Posterior cingulate gyrus (tissue), 11 donors: ENCODE measurements at places on chromosomes 5 and 9.

DNA sequence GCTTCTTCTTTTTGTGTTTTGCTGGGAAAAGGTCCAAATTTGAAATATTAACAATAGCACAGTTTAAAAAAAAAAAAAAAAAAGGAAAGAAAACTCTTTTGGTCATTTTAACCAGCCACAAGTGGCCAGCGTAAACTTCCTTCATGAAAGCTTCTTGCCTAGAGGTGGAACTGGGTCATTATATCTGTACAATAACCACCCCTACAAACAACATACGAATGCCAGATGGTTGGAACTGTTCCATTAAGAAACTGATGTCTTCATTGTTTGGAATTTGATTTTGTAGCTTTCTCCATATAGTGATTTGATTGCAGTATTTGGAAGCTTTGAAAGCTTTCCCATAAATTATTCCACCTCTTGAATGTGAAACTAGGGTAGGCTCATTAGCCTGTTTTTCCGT is 18.3 kb upstream of the LPAR1 start:
- no peak for DNase-seq

DNA sequence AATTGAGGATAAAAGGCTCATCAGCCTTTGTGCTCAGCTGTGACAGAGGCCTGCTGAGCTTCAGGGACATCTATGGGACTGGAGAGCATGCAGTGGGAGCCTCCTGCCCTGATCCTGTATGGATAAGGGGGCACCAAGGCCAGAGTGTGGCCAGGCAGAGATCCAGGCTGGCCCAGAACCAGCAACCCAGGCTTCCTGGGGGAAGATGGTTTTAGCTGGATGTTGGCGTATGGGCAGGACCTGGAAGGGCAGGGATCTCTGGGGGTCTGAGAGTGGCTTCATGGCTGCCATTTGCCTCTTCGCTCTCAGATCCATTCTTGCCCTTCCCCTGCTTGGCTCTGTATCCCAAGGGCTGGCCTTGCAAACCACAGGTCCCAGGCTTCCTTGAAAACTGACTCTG is 169.9 kb downstream of the MACROH2A1 start:
- DNase-seq = no peak

GRCh38 chr5:160235731-160236130 is 6.4 kb downstream of the FABP6 start:
- DNase-seq = no peak

DNA sequence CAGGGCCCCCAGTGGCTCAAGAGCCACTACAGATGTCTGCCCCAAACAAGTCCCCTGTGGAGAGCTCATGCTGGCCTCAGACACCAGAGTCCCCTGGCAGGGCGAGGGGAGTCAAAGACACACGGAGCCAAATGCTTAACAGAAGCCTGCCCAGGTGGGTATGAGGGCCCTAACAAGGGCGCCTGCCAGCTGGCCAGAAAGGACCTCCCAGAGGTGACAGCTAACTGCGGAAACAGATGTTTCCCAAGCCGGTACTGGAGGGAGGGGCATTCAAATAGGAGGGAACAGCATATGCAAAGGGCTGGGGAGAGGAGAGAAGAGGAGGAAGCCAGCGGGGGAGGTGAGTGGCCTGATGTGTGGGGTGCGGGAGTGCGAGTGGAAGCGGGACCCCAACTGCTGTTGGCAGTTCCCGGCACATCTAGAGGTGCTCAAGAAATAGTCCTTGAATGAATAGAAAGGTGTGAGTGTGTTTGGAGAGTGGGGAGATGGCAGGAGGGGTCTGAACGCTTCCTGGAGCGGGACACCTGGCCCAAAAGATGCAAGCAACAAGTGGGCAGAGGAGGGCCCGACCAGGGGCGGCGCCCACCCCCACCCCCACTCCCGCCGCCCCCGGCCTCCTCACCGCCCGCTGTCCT is 824 bp downstream of the MXD3 start:
- peak; percentile 62 for DNase-seq

DNA sequence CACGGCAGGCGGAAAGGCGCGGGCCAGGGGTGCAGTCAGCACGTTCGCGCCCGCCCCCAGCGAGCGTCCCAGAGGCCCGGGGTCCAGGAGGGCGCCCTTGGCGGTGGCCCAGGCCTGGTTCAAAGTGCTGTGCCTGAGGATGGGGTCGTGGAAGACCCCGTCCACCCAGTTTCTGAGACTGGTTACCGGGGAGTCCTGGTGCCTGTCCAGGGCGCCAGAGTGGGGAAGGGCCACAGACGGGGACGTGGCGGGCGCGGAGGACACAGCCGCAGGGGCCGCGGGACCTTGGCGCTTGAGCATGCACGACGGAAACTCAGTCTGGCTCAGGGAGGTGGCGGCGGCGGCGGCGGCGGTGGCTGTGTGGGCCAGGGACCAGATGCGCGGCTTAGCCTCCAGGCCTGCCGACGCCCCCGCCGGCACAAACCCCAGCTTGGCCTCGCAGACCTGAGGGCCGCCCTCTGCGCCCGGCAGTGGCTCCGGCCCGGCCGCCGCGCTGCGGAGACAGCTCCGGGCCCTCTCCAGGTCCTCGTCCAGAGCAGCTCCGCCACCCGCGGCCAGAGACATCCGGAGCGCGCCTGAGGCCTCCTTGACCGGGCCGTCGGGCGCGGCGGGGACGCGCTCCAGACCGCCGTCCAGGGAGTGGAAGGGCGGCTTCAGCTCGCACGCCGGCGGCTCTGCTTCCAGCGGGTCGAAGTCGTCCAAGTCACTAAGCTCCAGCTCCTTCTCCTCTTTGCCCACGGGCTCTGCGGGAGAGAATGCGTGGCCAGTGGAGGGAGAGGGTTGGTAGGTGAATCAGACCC is 4.5 kb downstream of the IRX4 start:
- no peak for DNase-seq

DNA sequence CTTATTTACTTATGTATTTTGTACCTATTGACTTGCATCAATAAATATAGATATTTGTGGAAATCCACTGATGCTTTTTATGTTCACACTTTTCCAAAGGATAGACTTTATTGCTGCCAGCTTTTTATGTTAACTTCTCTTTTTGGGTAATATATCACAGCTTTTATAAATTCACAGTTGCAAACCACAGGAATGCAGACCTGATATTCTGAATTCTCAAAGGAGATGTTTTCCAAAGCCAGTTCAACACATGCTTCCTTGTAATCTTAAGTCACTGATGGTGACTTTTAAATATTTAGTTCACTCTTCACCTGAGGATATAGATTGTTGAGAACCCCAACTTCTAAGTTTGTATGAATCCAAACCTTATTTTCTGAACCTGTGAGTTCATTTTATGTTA is 223.4 kb upstream of the PRR16 start:
- DNase-seq = no peak

GRCh38 chr9:134391319-134392231 is 65.3 kb downstream of the RXRA start:
- no peak for DNase-seq

- DNase-seq = no peak
Measured at GRCh38 chr5:100668511-100668910, 133.3 kb downstream of the FAM174A start.
